ENCODE measurements at places on chromosomes 6 and 20.

DNA sequence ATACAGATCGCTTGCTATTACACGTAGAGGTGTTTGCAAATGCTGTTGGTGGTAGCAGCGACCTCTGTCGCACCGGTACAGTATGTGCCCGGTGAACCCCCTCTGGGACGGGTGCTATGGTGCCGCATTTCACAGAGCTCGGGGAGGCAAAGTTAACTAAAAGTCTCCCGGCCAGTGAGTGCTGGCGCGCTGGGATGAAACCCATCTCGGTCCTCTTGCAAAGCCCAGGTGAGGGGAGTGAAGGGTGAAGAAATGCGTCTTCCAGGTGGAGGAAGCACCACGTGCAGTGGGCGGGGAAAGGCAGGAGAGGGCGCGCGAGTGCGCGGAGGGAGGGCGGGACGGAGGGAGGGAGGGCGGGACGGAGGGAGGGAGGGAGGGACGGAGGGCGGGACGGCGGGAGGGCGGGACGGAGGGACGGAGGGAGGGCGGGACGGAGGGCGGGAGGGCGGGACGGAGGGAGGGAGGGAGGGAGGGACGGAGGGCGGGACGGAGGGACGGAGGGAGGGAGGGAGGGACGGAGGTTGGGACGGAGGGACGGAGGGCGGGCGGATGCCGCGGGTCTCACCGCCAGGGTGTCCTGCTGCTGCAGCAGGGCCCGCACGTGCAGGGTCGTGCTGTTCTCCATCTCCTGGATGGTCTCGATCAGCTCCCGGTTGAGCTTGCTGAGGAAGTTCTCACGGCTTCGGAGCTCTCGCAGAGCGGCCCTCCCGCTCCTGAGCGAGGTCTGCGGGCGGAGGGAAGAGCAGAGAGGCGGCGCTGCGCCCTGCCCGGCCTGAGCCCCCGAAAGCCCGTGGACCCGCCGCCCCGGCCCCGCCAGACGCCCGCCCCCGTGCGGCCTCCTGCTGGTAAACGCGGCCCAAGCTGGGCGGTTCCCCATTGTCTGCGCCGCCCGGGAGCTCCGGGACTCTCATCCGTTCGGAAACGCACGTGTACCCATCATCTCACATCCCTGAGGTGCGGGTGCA lies 11.7 kb downstream of the C20orf96 start:
- DNase-seq: no peak

DNA sequence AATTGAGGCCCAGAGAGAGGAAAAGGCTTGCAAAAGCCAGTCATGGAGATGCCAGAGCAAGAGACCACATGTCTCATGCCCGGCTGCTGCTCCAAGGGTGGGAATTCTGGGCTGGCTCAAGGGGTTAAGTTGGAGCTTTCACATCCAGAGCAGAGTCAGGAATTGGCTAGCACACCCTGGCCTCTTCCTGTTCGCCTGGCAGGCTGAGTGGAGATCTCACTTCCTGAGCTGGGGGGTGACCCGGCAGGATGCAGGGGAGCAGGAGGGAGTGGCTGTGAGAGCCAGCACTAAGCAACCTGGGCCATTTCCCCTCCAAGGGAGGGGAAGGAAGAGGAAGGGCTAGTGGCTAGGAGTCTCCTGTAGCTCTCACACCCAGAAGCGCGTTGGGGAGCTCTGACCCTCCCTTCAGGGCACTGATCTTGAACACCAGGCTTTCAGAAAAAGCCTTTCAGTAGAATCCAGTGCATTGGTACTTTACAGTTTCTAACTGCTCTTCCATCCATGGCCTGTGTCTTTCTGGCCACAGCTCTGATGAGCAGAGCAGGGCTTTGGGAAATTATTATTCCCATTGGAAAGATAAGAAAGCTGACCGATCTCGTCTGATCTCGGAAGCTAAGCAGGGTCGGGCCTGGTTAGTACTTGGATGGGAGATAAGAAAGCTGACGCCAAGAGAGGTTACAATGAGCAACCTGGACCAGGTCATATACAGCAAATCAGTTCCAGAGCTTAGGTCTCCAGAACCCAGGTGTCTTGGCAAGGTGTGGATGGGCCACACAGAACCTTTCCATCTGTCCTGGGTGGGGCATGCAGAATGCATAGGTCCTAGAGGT lies 2.2 kb upstream of the CCM2L start:
- no peak for DNase-seq

GRCh38 chr20:34925981-34926380 lies 29.6 kb downstream of the GSS start:
- DNase-seq: no peak

- DNase-seq: no peak
Observed at GRCh38 chr20:51446656-51447055, 95.9 kb downstream of the NFATC2 start.

- DNase-seq: no peak
Observed at GRCh38 chr20:57883761-57884160, 173.9 kb upstream of the PMEPA1 start.

- DNase-seq: no peak
Observed at GRCh38 chr6:106508277-106508676, 121.0 kb downstream of the RTN4IP1 start.

GRCh38 chr20:21309678-21310467 lies 6.7 kb downstream of the XRN2 start:
- no peak for DNase-seq

DNA sequence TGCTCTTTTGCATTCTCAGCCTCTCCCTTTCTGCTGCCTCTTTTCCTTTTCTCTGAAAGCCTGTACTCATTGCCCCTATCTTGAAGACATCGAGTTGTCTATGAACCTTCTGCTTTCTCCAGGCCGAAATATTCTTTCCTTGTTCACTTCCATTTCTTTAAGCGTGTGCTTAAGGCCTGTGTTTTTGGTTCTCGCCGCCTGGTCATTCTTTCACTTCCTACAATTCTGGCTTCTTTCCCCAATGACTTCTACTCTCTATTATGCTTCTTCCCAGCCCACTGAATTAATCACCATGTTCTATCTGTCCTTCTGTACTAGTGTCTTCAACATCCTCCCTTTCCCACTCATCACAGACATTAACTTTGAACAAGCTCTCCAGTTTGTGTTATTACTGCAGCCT lies 69.6 kb downstream of the C6orf52 start:
- no peak for DNase-seq

DNA sequence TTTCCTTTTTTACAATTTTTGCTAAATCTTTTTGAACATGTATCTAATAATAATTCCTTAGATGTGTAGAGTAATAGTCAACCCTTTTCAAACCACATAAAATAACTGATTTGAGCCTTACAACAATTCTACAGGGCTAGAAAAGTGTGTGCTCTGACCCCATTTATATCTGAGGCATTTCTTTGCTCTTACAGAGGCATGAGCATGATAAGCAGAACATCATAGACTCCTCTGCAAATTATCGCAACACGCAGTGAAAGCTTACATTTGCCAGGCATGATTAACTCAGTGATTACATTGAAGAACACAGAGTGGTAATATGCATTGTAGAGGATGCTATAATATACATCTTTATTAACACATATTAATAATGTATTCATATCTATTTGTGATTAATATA lies 120.4 kb downstream of the SIM1 start:
- DNase-seq: no peak

DNA sequence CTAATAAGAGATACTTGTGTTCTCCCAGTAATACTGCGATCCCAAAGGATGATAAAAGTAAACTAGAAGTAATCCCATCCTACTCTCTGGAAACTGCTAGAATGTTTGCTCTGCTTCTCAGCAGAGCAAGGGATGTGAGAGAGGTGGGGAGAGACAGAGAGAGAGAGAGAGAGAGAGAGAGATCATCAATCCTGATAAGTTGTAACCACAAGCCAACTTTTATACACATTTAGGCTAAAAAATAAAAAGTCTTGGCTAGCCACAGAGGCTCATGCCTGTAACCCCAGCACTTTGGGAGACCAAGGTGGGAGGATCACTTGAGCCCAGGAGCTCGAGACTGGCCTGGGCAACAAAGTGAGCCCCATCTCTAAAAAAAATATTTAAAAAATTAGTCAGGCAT lies 16.0 kb upstream of the TRIM38 start:
- no peak for DNase-seq

- DNase-seq: no peak
Observed at GRCh38 chr6:169026175-169026574, 227.5 kb downstream of the THBS2 start.

DNA sequence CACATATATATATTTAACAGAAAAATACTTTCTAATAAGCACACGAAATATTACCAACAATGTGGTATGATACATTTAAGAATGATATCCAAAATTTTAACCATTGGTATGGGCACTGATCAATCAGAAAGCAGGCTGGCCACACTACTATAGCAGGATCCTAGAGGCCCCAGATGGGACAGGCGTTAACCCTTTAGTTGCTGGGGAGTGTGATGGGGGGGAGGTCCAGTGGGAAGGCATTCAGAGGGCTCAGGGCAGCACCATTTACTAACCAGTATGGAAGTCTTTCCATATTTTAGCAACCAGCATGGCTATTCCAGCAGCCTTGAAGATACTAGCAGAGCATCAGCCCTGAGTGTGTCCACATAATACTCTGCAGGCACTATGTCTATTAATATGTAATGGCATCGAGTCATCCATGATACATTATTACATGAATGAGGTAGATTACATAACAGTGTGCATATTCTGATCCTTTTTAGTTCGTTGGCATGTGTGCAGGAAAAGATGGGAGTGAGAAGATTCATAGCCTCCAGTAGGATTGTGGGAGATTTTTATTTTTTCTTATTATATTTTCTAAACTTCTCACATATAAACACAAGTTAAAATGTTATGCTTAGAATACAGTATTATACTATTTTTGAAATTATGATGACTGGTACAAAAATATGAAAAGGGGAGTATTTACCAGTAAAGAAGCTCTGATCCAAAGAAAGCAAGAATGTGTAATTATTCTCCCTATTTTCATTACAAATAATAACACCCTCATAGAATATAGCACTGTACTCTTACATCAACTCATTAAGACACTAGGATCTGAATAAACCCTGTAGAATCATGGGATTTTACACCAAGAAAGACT lies 78.9 kb downstream of the FAM217A start:
- DNase-seq: no peak

- DNase-seq: no peak
Observed at GRCh38 chr6:156786652-156787051, 9.5 kb downstream of the ARID1B start.

DNA sequence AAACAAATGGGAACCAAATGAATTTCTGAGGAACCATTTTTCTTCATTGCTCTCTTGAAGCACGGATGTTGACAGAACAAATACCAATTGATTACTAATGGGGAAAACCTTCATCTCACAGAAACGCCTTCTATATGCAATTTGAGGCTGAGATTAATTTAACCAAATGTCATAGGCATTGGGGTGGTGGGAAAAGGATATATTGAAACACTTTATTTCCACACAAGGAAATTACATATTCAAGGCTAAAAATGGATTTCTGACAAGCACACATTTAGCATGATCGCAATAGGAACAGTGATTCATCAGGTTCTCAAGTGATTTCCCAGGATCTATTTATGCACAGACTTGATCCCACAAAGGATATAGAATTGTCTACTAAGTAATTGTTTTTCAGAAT lies 88.9 kb downstream of the COL12A1 start:
- no peak for DNase-seq

DNA sequence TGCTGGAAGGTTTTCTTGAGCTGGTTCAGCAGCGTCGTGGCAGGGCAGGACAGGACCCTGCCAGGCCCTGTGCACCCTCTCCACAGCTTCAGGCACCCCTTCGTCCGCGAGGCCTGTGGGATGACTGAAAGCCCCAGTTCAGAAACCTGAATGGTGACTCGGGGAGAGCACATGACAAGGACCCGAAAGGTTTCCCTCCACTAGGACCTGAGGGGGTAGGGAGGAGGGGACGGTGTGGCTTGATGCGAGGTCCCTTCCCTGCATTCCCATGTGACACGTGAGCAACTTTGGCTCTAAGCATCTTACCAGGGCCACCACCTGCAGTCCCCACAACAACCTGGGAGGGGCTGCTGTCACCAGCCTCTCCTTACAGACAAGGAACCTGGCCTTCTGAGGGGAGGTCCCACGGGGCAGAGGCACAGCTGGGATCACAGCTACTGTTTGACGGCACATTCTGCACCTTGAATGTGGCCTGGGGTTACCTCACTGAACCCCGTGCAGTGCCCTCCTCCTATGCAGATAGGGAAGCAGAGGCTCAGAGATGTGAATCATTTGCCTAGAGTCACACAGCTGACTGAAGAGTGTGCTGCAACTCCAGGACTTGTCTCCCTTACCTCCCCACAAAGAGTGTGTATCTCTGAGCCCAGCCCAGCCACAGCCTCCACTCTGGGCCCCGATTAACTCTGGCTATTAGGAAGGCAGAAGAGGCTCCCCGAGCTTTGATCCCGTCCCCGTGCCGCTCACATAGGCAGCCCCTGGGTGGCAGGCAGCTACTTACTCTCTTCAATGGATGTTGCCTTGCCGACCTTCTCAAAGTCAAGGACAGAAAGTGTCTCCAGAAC lies 84.6 kb downstream of the PTPN1 start:
- no peak for DNase-seq

- no peak for DNase-seq
Observed at GRCh38 chr6:31076611-31077010, 35.8 kb downstream of the C6orf15 start.

- no peak for DNase-seq
Observed at GRCh38 chr6:25794784-25795183, 37.1 kb downstream of the SLC17A1 start.

GRCh38 chr20:51902933-51903332 lies 100.6 kb upstream of the SALL4 start:
- DNase-seq: no peak

DNA sequence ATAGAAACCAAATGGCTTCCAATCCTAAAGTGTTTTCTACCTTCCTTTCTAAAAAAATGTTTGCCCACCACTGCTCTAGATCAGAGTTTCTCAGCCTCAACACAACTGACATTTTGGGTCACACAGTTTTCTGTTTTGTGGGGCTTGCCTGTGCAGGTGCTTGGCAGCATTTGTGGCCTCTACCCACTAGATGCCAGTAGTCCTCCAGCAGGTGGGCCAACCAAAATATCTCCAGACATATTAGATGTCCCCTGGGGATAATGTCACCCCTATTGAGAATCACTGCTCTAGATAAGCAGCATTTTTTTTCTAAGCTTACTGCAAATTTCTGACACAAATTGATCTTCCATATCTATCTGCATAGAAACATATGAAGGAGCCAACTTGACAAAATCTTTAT lies 26.3 kb upstream of the EPM2A start:
- no peak for DNase-seq

- DNase-seq: no peak
Observed at GRCh38 chr6:150567380-150567779, 32.3 kb upstream of the PLEKHG1 start.

Data from anterior cingulate cortex (tissue), 58 donors.